Epithelial cell of proximal tubule (primary cell): ENCODE measurements at places on chromosomes 3 and 15. TPM values are rescaled to one million over a fixed set of nuclear protein-coding genes. Genes with fewer than 3 reads are reported as not detected.

DNA sequence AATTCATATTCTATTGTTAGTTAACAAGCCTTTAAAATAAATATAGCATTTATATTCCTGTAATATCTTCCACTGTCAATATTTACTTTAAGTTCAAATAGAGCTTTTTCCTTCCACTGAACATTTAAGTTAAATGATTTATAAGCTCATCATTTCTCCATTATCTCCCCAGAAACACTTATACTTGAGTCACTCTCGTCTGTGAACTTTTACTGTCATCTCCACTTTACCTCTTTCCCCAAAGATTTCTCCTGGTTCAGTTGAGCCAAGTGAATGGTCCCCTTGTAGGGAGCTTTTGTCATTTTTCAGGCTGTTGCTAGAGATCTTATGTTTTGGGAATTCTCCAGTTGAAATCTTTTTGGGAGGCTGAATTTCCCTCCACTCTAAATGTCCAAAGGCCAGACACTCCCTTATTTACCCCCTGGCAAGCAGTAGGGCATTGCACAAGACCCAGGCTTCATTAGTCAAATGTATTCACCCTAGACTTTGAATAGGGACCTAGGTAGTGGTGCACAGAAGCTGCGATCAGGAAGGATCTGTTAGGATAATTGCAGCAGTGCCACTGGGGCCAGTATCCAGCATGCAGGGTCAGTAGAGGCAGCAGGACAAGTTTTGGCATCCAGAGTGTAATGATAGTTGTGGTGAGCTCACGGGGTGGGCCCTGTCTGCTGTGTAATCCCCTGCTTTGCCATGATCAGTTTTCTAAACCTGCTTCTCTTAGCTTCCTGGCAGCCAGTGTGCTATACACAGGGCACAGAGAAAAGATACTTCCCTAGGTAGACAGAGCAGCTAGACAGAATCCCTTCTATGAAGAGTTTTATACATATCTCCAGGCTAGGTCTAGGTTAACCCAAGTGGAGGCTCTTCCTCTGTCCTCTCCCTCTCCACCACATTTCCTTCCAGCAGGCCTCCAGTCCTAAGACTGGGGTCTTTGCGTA, 356.5 kb upstream of the SLCO3A1 start:
- DNase-seq, result no peak

Gene MYO5C
- 16.9 and 22.3 TPM in 2 replicates for total RNA-seq

- no peak for DNase-seq
Measured at GRCh38 chr3:88000853-88001252, 58.0 kb downstream of the CGGBP1 start.

- no peak for DNase-seq
Measured at GRCh38 chr3:158802409-158803268, 785 bp downstream of the MFSD1 start.

Gene SYNM
- total RNA-seq, result 2.1 and 2.8 TPM in 2 replicates

- DNase-seq, result no peak
Measured at GRCh38 chr3:4908433-4909156, 70.6 kb upstream of the BHLHE40 start.

DNA sequence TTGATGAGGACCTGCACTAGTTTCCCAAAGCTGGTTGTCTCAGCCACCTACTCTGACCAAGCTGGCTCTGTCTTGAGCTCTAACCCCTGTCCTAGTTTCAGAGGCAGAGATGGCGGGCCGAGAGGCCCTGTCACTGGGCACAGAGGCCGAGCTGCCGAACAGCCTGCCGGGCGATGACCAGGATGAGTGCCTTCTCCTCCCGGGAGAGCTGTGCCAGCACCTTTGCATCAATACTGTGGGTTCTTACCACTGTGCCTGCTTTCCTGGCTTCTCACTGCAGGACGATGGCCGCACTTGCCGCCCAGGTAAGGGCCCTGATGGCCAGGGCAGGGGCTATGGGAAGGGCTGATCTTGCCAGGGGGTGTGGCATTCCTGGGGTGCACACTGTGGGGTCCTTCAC, 69.1 kb downstream of the FBLN2 start:
- DNase-seq, result no peak

Gene FOXP1
- 26.1 and 63.9 TPM in 2 replicates for total RNA-seq

Gene CAND2
- total RNA-seq, result 5.9 and 6.1 TPM in 2 replicates

Gene PP2D1
- total RNA-seq, result not detected in 2 replicates

DNA sequence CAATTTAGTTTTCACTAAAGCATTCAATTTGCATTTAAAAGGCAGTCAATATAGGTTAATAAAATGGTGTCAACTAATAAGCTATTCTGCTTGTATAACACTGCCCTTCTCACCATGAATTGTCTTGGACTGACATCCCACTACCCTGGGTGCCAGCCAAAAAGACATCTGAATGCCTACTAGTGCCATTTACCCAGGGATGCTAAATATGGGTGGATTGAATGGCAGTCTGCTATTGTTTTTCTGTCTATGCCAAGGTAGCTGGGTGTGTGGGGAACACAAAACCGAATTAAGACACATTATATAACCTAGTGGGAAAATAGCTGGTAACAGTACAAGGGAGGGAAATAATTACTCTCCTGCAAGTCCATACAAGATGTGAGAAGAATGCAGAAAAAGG, 240.0 kb upstream of the CFAP20DC start:
- DNase-seq, result no peak

DNA sequence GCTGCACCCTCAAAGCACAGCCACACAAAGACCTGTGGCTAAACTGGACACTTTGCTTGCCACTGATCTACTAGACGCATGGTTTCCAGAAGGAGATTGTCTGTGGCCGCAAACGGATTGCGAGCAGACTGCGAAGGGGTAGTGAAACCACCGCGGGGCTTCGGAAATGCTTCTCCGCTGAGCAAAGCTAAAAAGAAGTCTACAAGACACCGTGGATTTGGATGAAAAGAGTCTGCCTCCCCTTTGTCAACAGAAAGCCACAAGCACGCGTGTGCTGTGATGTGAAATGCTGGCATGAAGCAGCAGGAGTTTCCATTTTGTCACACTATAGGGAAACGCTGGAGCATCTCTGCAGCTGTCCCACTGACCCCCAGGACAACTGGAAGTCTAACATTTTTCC, 63.0 kb downstream of the TMEM44 start:
- no peak for DNase-seq

Gene LMLN
- total RNA-seq, result 2.0 and 4.0 TPM in 2 replicates

DNA sequence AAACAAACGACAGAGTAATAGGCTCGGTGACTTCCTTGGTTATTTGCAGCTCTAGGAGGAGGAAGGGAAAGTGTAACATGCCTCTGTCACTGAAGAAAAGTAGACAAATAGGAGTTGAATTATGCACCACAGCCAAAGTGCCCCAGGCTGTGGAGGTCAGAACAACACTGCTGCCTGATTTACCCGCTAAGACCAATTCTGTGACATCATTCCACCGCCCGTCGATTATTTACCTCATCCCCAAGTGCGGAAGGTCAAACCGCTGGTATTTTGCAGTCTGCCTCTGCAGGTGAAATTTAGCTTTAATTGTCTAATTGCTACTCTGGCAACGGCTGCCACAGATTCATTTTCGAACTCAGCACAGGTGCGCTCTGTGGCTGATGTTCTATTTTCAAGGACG, 106.3 kb upstream of the PRICKLE2 start:
- no peak for DNase-seq

Gene TRPC1
- 6.9 and 20.0 TPM in 2 replicates for total RNA-seq
